ENCODE measurements at places on chromosomes 6 and 20.

GRCh38 chr6:11329726-11330412 lies 97.4 kb upstream of the NEDD9 start:
- no peak for DNase-seq

DNA sequence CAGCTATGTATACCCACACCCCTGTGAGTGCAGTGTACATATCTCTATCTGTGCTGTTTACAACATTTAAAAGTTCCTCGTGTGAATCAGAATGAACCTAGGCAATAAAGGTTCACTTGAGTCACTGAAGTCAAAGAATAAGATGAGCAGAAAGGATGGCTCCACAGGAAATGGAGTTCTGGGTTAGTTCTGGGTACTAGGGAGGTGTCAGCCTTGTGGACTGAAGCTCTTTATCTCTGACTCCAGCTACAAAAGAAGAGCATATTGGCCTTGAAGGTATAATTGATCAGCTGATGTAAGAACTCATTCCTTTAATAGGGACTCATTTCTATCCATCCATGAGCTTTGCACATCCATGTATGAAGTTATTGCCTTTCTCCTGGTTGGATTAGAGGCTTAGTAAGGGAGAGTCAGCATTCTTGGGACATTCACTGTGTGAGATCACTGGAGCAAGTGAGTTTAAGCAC lies 73.9 kb upstream of the BACH2 start:
- no peak for DNase-seq

DNA sequence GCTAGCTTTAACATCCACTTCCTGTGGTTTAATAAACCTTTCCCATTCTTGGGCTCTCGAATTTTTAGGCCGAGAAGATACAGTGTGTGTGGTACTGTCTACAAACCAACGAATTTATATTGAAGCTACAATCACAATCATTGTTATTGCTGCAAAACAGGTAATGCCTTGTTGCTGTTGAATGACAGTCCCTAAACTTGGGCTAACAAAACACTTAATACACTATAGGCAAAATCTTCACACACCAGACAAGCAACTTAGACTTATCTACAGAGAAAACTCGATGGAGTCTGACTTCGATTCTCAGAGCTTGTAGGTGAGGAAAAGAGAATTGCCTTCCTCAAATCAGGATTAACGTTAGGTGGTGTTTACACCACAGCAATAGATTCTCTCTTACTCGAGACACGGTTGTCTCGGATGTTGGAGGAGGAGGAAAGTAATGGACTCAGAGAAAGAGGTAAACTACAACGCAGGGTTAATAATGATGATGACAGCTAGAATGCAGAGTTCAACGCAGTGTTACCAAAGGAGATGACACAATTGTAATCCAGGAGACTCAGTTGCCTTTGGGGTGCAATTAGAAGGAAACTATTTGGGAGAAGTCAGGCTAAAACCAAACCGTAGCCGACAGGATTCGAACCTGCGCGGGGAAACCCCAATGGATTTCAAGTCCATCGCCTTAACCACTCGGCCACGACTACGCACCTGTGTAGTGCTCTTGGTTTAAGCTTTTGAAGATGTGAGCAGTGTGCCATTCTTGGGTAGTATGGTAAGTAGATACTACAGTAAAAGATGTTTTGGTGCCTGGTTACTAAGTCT lies 32.5 kb upstream of the ZNF184 start:
- DNase-seq: no peak

DNA sequence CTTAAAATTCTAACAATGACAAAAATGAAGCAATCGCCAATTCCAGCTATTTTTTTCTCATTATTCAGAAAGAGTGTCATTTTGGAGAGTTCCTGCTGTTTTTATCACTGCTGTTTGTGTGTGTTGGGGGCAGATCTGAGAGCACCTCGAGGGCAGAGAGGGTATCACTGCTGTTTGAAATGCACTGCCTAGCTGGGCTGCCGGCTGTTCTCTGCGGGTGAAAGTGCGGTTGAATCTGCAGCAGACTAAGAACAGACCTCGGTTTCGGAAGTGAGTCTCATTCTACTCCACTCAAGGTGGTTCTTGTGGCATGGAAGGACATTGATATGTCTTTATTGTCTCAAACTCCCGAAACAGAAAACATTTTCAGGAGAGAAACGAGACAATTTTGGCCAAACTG lies 18.3 kb downstream of the INSM1 start:
- DNase-seq: no peak

GRCh38 chr6:161256407-161256806 lies 17.5 kb downstream of the AGPAT4 start:
- no peak for DNase-seq

GRCh38 chr6:83417880-83418663 lies 12.8 kb downstream of the ME1 start:
- DNase-seq: no peak

- no peak for DNase-seq
These were observed 15.2 kb downstream of the DSE start for GRCh38 chr6:116385921-116386320.
